Cortex of kidney (tissue), 1 donor: ENCODE measurements at places on chromosomes 12 and 14.

DNA sequence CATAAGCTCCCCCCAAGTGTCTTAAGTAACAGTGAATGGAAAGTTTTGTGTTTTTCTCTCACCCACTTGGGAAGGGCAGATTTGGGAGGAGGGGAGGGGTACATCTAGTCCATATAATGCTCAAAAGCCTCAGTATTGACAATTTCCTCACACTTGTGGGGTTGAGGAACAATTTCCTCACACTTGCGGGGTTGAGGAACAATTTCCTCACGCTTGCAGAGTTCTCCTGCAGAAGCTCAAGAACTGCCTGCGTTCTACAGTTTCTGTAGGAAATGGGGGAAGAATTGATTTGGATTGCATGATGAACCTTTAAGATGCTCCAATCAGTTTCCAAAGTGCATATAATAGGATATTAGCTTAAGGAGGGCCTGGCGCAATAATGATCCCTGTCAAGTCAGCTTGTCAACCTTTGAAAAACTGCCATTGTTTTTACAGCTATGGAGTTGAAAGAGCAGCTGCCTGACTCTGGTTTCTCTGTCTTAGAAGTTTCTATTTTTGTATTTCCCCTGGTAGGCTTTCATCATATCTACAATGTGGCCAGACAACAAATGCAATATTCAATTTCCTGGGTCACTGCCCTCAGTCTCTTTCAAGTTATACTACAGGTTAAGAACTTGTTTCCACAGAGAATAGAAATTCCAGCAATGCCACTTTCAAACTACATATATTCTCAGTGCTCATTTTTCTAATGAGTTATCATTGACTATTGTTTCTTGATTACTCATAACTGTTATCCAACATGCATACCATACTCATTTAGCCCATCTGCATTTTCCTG, 66.5 kb downstream of the PLEKHG7 start:
- no peak for DNase-seq

GRCh38 chr14:67265131-67265530, 23.9 kb downstream of the PALS1 start:
- DNase-seq, result no peak

DNA sequence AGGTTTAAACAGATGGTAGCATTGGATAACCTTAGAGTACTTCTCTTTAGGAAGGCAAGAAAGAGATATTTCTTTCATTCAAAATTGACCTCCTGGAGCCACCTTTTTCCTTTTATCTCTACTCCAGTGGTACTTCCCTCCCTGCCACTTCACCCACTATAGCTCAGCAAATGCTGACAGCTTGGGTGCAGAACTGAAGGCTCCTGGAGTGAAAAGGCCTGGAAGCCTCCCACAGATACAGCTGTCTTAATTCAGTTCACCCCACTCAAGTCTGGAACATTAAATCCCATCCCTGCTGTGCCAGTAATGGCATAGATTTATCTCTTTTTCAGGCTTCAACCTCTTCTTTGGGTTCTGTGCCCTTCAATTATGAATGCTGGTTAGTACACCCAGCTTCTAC, 140.3 kb downstream of the NEDD1 start:
- DNase-seq, result no peak

GRCh38 chr14:34029921-34030334, 79.1 kb upstream of the EGLN3 start:
- DNase-seq, result no peak

GRCh38 chr12:95509300-95509699, 35.3 kb downstream of the METAP2 start:
- DNase-seq, result no peak

DNA sequence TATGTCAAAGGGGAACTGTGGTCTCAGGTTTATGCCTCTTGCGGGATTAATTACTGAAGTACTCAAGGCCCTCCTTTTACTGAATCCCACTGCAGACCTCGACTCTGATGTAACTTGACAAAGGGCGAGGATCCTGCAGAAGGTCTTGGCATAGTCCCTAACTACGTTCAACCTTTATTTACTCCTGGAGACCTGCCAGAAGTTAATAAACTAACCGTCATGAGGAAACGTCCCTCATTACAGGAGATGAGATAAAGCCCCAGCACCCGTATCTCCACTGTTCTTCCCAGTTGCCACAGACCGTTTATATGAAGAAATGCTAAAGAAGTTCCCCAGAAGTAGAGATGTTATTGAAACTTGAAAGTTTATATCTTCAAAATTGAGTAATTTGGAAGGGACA, 190.9 kb downstream of the ETV6 start:
- DNase-seq, result no peak

DNA sequence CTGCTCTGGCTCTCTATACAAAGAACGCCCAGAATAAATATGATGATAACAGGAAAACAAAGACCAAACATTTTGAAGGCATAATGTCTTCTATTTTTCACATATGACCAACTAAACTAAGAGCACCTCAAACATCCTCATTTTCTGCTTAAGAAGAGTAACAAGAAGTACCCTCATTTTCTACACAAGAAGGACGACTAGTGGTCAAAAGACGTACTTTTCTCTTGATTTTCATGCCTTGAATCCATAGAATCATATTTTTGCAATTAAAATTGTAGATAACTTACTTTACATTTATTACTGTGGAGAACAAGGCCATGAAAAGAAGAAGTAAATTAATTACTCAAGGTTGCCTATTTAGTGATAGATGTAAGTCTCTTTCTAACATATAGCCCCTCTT, 358.6 kb downstream of the DUSP6 start:
- no peak for DNase-seq

GRCh38 chr14:23392613-23393012, 15.5 kb downstream of the MYH6 start:
- DNase-seq, result no peak

- DNase-seq, result no peak
Measured at GRCh38 chr12:26821212-26821701, 11.7 kb downstream of the ITPR2 start.

- no peak for DNase-seq
Measured at GRCh38 chr12:124909831-124910560, 4.5 kb downstream of the UBC start.

- no peak for DNase-seq
Measured at GRCh38 chr12:77214136-77214535, 148.8 kb upstream of the E2F7 start.

DNA sequence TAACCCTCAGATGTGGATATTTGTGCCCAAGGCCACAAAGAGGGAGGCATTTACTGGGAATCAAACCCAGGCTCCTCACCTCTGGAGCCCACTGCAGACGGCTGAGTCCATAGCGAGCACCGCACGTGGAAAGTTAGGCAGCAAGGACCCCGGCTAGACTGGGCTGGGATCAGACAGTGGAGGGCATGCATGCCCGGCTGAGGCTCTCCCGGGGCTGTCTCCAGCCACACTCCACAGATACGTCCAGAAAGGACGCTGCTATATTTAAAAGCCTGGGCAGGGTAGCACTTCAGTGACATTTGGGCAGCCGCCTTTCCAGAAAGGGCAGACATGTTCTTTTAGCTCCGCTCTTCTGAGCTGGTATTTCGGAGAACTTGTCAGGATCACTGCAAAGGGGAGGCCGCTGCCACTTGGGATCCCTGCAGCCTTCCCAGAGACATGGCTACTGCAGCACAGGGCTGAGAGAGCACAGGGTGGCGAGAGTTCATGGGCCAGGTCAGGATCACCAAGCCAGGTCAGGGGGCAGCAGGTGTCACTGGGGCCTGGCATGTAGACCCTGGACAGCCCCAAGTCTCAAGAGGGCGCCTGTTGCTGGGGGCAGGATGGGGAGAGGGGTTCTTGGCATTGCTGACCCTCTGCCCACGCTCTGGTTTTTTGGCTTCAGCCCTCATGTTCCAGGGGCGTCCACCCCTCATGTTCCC, 121.7 kb downstream of the PHETA1 start:
- DNase-seq, result no peak

DNA sequence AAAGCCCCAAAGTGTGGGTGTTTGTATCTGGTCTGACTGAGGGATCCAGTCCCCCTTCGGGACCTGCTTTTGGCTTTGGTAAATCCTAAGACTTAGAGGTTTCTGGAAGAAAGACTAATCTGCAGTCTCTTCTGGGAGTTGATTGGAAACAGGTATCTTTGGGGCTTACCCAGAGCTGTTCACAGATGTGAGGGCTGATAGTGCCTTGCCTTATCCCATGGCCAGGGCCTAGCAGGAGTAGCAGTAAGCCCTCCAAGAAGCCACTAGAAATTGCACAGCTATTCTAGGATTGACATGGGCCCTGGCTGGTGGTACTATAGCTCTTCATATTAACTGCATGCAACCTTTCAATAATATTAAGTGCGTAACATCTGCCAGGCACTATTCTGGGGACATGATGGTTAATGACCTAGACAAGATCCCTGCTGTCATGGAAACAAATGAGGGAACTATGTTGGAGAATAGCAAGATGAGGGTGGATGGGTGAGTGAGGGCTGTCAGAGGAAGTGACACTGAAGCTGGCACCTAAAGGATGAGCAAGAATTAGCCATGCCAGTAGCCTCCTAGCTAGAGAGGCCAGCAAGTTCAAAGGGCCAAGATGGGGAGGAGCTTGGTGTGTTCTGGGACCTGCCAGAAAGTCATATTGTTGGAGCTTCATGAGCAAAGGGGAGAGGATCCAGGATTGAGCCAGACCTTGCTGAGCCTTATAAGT, 71.7 kb downstream of the CRADD start:
- DNase-seq, result no peak

- DNase-seq, result no peak
Measured at GRCh38 chr14:34157651-34158050, 206.8 kb upstream of the EGLN3 start.

DNA sequence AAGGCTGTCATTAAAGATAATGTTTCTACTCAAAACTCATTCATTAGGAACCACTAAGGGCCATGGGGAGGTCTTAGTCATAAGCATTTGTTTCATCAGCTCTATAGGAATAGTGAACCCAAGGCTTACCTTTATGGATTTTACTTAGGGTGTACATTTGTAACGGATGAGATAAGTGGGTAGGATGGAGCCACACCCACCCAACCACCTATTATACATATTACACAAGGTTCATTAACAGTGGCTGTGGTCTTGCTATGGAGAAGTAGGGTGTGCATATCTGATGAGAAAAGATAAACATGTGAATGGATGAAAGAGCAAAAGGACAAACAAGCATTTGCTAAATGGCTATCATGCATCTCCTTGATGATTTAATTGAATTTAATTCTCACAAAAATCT, 39.6 kb upstream of the ITPR2 start:
- no peak for DNase-seq

DNA sequence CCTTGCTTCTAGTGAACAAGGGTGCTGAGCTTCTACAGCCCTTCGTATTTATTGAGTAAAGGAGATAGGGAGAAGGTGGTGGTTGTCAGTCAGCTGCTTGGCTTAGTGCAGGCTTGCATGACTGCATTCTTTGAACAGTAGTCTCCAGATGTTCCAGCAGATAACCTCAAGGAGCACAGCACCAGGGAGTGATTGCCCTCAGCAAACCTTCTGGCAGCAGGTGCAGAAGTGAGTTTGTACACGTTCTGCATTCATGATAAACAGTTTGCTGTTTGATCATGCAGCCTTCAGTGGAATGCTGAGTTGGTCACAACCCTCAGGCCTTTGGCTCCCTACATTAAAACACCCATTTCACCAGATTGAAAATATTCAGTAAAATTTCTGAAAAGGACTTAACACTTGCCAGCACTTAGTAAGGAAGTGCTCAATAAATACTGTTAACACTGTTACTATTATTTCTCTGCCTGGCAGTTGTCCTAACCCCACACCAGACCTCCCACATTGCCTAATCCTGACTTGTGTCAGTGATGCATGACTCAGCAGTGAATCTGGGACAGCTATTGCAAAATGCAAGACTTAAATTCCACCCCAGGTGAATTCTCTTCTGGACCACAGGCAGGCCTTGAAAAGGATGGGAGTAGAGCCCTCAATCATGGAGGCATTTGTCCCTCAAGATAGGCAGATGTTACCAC, 18.9 kb upstream of the CARMIL3 start:
- no peak for DNase-seq

DNA sequence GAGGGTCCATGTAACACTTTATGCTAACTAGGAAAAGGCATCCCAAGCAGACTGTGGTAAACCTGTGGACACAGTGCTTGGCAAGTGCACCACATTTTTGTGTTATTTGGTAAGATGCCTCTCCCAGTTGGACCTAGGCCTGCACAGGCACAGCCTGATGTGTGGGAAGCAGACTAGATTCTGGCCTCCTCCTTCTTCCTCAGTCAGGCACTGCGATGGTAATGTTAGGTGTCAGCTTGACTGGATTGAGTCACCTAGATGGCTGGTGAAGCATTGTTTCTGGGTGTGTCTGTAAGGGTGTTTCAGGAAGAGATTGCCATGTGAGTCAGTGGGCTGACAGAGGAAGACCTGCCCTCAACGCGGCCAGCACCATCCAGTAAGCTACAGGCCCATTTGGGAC, 25.3 kb upstream of the RHOJ start:
- no peak for DNase-seq

GRCh38 chr14:103521438-103521950, 1.1 kb downstream of the CKB start:
- DNase-seq, result no peak

- no peak for DNase-seq
Measured at GRCh38 chr12:52010692-52011601, 4.2 kb downstream of the TAMALIN start.

DNA sequence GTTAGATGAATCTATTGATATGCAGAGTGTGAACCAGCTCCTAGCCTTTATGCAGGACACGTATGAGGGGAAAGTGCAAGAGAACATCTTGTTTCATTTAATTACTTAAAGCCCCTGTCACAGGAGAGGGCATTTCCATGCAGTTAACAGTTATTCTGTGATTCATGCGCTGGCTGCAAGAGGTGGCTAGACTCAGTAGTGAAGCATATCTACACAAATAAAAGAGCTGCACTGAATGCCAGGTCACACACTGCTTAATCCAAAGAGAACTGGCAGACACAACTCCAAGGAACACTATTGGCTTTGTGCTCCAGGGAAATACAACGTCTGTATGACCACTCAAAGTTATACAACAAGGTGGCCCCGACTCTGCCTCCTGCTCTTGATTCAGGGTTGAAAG, 394.1 kb downstream of the C12orf75 start:
- no peak for DNase-seq

GRCh38 chr12:131872154-131873051, 22.0 kb upstream of the ULK1 start:
- DNase-seq, result no peak

- no peak for DNase-seq
Measured at GRCh38 chr12:106771425-106771824, 3.1 kb upstream of the RIC8B start.

GRCh38 chr12:127760996-127761395, 506.0 kb upstream of the TMEM132C start:
- DNase-seq, result no peak

- no peak for DNase-seq
Measured at GRCh38 chr12:64944966-64945365, 120.5 kb downstream of the TBC1D30 start.

- no peak for DNase-seq
Measured at GRCh38 chr12:68780731-68781130, 27.2 kb upstream of the MDM2 start.

DNA sequence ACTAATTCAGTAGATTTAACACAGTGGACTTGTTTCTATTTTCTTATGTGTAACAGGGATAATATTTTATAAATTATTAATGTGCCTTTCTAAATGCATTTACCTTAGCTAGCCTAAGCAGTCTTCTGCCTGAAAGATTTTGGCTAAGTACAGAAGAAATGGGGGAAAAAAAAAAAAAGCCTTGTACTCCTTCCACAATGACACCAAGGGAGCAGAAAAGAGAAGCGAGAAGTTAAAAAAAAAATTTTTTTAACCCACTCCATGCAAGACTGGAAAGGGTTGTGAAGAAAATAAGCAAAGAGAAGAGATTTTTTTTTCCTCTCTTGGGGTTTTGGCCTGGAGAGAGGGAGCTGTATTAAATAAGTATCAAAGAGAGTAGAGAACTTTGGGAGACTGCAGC, 28.7 kb downstream of the NELL2 start:
- no peak for DNase-seq

- no peak for DNase-seq
Measured at GRCh38 chr12:46609273-46609623, 216.5 kb downstream of the SLC38A4 start.
